ENCODE measurements at places on chromosomes 3 and 15.

DNA sequence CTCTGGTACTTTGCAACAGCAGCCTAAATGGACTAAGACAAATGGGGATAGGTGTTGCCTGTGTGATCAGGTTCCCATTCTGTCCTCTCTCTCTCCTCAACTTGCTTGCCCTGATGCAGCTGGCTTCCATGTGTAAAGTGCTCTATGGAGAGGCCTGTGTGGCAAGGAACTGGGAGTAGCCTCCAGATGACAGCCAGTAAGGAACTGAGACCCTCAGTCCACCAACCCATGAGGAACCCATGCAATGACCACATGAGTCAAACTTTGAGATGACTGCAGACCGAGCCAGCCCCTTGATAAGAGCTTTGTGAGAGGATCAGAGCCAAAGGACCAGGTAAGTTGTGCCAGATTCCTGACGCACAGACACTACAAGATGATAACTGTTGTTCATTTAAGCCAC is 74.6 kb upstream of the ADPGK start:
- DNase-seq: no peak

DNA sequence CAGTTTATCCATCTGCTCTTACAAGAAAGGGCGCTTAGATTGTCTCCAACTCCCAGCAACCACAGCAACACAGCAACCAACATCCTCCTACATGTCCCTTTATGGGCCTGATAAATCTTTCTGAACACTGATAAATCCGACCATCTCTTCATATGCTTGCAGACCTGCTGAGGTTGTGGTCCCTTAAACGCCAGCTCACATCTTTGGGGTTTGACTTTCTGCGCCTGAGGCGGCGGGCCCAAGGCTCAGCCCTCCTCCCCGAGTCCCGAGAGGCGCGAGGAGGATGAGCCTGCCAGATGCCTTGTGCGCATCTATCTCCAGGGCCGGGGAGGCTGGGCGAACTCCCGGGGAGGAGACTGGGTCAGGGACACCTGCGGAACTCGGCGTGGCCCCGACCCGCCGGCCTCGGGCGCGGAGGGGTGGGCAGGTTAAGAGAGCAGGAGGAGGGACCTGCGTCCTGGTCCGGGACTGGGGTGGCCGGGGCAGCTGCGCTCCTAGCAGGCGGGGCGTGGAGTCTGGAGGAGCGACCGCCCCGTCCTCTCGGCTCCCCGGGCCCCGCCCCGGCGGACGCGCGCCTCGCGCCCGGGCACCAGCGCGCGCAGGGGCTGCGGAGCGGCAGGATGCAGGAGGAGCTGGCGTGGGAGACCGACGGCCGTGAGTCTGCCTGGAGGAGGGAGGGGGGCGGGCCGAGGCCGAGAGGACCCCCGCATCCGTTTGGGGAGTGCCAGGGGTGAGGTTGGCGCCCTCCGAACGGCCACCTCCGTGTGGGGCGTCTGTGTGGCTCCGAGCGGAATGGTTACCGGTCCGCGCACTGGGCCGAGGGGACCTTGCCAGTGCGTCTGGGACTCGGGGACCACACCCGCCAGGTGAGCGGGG is at the start of gene ANKDD1A:
Gene ANKDD1A (plus strand): TSS at position 592 of the 876 bp plus-strand sequence. CDS start 29 bp downstream, at position 621.
- peak; percentile 96 for DNase-seq

DNA sequence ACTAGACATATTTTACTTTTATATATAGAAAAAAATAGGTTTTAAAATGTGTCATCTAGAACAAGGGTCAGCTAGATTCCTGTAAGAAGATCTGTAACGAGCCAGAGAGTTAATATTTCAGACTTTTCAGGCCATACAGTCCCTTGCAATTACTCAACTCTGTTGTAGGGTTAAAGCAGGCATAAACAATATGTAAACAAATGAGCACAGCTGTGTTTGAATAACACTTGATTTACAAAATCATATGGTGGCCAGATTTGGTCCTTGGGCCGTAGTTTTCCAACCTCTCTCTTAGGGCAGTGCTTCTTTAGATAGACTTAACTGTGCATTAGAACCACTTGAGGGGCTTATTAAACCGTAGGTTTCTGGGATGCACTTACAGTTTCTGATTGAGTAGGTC is 19.6 kb downstream of the LRRC57 start:
- DNase-seq: no peak

DNA sequence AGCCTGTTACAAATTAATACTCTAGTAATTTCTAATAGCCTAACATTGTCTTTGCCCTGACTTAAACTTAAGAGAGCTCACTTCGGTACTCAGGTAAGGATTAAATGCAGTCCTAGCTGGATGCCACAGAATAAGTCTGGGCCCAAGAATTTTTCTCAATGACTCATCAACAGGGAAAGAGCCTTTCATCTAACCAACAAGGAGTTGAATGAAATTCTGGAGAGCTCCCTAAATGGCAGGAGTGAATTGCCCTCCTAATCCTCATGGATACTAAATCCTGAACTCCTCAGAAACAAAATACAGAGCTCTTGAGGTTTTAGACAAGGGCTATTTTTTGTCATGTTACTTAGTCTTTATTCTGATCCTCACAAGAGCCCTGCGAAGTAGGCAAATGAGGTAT is 159.5 kb downstream of the PLCH1 start:
- peak; percentile 26 for DNase-seq

GRCh38 chr15:48647962-48648361 is 2.5 kb upstream of the FBN1 start:
- peak; percentile 23 for DNase-seq

DNA sequence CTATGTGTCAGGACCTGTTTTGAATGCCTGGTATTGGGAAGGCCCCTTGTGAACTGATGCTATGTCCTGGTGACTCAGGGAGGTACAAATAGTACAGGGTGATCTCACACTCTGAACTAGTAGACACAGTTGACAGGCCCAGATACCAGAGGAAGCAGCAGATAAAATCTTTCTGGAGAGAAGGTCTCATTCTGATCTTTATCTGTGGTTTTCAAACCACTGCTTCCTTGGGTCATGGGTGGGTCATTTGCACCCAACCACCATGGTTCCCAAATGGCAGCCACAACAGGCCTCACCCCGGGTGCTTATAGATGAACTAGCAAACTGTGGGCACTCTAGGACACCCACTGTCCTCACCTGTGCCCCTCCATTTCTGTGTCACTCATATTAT is 43.4 kb downstream of the PXYLP1 start:
- DNase-seq: no peak

Data from iPS-NIHi11 (cell line).